T47D (cell line): ENCODE measurements at places on chromosomes 11 and 22.
A peak's percentile ranks its signal among the peaks of the same experiment; 100 is the strongest.

GRCh38 chr22:21961886-21962654 lies 9.4 kb upstream of the PPM1F start:
- no peak for DNase-seq

DNA sequence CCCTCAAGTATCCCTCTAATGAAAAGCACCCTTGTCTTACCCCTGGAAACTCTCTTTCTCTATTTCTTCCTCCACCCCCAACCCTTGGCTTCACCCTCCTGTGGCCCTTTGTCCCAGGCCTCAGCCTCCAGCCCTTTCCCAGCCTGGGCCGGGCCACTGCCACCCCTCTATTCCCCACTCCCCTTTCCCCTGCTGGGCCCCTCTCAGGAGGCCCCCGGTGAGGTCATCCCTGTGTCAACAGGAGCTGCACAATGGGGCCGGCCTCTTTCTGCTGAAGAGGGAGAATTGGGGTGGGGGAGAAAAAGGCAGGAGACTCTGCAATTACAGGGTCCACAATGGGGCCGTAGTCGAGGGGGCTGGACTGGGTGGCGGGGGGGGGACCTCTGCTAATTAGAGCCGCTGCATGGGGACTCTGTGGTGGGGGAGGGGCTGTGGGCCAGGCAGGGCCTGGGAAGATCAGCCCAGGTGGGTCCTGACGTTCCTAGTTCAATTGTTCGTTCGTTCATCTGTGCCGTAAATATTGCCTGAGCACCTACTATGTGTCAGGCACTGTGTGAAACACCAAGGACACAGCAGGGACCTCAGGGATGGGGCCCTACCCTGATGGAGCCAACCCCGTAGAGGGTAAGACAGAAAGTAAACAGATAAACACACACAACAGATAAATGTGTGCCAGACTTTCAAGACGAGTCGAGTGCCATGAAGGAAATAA lies 18.5 kb upstream of the MPPED1 start:
- DNase-seq, result no peak

DNA sequence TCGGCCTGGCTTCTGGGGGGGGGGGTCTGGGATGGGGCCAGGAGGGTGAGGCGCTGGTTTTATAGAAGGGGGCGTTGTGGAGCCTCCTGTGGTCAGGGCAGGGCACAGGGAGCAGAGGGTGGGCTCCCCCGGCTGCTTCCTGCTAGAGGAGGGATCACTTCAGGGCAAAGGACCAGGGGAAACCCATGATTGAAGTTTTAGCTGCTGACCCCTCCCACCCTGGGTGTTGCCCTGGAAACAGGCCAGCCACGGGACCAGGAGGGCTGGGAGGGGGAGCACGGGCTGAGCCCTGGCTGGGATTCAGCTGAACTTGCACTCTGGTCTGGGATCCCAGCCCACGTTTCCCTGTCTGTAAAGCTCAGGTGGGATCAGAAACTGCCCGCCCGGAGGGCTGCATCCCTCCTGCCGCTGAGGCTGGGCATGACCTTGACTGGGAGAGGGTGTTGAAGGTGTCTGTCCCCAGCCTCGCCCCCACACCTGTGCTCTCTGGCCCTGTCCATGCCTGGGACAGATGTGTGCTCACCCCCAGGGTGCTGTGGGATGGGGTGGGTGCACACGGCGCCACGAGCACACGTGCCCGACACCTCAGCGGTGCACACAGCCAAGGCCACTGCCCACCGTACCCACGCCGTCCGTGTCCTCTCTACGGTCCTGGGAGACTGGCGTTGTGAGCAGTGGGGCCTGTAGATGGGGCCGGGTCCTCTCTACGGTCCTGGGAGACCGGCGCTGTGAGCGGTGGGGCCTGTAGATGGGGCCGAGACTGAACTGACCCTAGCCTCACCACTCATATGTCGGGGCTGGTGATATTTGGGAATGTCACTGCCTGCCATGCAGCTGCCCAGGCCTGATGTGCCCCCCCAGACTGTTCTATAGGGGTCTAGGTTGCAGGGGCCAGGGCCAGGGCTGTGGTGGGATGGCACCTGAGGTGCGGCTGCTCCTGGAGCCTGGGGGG lies 2.3 kb downstream of the TSPAN4 start:
- DNase-seq, result peak; percentile 69

DNA sequence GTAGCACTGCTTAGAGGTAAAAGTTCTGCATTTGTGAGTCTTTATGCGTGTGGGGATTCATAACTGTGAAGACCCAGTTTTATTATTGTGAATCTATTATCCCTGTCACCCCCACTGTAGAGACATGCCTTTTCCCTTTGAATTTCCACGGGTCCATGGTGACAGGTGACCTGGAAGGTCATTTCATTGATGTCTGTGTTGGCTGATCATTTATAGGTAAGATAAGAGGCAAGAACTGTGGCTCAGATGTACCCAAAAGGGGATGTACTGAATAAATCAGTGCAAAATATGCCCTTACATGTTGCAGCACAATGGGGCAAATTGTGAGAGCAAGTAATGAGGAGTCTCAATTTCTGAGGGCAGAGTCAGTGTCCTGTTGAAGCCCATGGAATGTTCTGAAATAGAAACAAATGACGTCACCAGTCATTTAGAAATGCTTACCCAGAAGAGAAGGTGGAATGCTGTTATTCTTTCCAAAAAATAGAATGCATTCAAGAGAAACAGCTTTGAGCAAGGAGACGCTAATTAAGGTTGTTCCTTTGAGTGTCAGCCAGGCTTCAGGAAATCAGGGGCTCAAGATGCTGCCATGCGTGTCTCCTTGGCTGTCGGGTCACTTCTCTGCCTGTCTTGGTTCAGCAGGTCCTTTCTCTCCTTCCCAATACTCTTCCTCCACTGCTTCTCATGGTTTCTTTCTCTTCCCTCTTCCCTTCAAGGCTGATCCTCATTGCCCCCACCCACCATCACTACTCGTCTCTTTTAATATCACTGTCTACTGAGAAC lies 118.7 kb upstream of the E2F8 start:
- no peak for DNase-seq

GRCh38 chr22:27809226-27809603 lies 7.7 kb upstream of the MN1 start:
- no peak for DNase-seq

DNA sequence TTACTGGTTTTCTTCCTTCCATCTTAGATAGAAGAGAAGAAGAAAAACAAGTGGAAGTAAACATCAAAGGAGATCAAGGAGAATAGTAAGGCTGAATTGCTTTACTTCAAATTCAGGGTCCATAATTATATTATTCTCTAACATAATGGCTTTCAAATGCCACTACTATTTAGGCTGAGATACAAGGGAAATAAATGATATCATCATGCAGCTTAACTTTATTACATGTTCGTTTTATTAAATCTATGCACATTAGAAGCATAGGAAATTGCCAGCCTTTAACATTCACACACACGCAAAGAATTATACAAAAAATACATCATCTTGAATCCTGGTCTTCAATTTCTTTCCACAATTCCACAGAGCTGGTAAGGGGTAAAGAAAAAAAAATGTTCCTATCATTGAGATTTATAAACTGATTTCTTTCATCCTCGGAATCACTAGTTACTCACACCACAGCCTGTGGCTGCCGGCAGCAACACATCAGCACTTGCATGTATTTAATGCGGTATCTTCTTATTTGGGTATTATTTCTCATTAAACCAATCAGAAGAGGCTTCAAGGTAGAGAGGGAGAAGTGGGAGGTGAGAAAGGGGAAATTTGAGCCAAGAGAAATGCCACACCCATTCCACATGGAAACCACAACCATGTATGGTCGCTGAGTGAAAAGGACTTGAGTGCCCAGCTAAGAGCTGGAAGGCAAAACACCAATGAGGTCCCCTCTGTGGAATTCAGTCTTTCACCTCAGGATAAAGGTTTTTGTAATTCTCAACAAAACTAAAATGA lies 26.3 kb downstream of the SYTL2 start:
- DNase-seq, result no peak

DNA sequence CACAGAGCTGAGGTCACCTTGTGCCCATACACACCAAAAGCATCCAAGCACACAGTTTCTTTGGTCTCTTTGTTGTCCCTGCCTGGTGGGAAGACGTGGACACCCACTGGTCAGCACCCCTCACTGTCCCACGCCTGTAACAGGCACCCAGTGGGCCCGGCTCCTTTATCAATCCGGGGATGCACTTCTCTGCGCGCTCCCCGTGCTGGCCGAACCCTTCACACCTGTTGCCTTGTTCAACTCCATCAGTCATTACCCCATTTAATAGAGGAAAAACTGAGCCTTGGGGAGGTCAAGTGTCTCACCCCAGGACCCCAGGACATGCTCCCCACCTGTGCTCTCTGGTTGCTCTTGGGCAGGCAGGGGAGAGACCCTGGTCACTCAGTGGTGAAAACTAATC lies 49.7 kb upstream of the FGF3 start:
- DNase-seq, result no peak

- no peak for DNase-seq
These were observed 47.3 kb downstream of the PPP2R1B start for GRCh38 chr11:111718859-111719258.

GRCh38 chr22:49550141-49550430 lies 277.6 kb downstream of the BRD1 start:
- DNase-seq, result no peak

GRCh38 chr11:107849790-107850189 lies 8.8 kb downstream of the SLC35F2 start:
- DNase-seq, result peak; percentile 81

GRCh38 chr11:69918938-69919650 lies 99.9 kb upstream of the FGF3 start:
- DNase-seq, result peak; percentile 78

- no peak for DNase-seq
These were observed 6.4 kb downstream of the CCDC89 start for GRCh38 chr11:85679576-85679975.

DNA sequence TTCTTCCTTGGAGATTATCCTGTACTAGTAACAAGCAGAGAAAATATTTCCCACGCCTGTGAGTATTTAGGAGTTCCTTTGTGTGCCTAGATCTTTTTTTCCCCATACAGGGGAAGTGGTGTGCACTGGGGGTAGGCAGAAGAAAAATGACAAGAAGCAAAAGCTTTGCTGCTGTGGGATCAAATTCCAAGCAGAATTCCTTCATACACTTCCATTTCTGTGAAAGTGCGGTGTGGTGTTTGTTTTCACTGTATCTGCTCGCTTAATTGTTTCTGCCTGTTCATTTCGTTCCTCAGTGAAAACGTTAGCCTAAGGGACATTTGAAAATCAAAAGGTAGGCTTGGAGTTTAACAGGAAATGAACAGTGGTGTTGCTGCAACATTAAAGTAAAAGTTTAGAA lies 47.9 kb downstream of the BLID start:
- DNase-seq, result no peak

DNA sequence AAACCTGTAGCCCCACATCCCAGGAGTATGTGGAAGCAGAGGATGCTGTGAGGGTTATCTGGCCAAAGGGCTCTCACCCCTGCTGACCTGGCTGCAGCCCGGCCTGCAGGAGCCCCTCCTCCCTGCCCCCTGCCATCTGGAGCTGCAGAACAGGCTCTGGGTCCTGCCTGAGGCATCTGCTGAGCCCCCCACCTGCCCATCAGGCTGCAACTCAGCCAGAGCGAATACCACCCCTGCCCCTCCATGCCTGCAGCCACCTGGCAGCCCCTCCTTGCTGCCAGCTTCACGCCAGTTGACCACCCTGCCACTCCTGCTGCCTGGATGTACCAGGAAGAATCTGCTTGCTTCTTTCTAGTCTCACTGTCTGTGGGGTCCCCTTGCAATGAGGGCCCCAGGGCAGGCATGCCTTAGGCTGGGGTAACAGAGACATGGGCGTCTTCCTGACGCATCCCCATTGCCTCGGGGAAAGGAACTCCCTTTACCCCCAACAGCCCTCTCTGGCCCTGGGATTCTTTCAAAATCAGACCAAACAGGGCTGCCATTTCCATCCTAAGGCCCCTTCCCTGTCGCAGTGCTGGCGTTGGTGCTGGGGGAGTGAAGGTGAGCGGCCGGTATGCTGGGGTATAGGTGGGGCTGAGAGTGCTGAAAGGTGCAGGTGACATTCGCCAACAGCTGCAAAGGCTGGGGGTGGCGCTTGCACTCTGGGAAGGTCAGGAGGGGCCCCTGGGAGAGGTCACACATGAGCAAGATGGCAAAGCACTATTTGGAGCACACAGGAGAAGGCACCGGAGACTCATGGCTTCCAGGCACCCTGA lies 1334.6 kb downstream of the TBC1D22A start:
- DNase-seq, result no peak

DNA sequence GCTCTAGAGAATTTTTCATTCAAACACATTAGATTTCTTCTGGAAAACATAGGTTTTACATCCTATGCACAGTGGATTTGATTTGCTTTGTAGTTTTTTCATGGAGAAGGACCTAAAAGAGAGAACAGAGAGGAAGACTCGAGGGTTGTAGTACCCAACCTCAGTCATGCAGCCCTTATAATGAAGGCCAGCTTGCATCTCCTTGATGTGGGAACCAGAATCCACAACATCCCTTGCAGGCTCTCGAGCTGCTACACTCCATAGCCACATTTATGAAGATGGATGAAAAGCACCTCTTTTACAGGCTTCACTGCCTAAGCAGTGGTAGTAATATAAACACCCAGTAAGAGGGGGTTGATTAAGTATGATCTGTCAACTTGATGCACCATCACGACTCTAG lies 9.5 kb upstream of the OR5B12 start:
- DNase-seq, result no peak
